ENCODE measurements at places on chromosomes 4 and X.

DNA sequence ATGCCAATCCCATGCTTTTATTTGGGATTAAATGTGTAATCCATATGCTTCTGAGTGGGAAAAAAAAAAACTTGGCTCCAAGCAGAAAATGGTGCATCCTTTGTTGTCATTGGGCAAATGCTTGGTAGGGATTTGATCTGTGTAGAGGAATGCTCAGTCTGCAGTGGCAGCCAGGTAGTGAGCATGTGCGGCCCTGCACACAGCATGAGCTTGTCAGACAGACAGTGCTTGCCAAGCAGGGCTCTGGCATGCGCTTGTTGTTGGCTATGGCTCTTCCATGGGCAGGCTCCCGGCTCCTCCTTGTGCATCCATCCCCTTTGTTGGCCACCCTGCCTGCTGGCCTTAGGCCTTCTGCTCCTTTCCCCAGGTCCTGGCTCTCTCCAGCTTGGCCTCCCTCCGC, 130.3 kb downstream of the GPR143 start:
- DNase-seq: no peak

GRCh38 chrX:116009861-116010710, 160.5 kb upstream of the AGTR2 start:
- no peak for DNase-seq

DNA sequence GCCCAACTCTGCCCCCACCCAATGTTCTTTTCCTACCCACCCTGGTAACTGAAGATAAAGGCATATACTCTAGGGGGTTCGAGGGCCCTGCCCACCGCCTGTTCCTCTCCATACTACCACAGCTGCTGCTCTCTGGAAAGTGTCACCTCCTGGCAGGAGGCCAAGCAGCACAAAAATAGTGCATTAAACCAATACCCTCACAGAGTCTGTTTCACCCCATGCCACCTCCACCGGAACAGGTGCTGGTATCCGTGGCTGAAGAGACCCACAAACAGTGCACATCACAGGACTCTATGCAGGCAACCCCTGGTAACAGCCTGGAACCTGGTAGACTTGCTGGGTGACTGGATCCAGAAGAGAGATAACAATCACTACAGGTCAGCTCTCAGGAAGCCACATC, 85.1 kb upstream of the CTSO start:
- no peak for DNase-seq

DNA sequence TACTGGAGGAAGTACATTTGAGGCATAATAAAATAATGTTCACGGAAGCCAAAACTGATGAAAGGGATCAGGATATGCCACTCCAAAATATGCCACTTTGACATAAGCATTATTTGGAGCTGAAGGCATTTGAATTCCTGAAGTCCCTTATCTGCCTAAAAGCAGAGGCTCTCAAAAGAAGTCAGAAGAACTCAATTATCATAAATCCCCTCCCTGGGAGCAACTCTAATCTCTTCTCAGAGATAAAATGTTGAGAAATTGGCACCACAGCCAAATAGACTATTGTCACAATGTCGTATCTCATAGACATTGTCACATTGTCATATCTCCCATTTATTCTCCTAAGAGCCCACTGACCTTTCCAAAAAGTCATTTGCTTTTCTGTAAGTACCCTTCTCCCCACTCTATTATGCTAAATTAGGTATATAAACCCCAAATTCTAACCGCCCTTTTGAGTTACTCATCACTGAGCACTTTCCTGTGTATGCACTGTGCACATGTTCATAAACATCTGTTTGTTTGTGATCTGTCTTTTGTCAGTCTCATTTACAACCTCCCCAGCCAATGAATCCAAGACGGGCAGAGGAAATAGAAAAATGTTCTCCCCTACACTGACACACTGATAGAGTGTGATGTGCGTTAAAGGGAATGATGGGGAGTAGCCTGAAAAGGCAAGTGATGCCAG, 78.5 kb upstream of the NAF1 start:
- no peak for DNase-seq

- no peak for DNase-seq
Measured at GRCh38 chrX:23333842-23334520, 668 bp upstream of the PTCHD1 start.

- no peak for DNase-seq
Measured at GRCh38 chrX:11702420-11702819, 36.7 kb upstream of the ARHGAP6 start.

GRCh38 chr4:94480362-94480951, 28.7 kb downstream of the PDLIM5 start:
- DNase-seq: no peak

GRCh38 chrX:41490446-41490845, 43.3 kb downstream of the NYX start:
- no peak for DNase-seq

DNA sequence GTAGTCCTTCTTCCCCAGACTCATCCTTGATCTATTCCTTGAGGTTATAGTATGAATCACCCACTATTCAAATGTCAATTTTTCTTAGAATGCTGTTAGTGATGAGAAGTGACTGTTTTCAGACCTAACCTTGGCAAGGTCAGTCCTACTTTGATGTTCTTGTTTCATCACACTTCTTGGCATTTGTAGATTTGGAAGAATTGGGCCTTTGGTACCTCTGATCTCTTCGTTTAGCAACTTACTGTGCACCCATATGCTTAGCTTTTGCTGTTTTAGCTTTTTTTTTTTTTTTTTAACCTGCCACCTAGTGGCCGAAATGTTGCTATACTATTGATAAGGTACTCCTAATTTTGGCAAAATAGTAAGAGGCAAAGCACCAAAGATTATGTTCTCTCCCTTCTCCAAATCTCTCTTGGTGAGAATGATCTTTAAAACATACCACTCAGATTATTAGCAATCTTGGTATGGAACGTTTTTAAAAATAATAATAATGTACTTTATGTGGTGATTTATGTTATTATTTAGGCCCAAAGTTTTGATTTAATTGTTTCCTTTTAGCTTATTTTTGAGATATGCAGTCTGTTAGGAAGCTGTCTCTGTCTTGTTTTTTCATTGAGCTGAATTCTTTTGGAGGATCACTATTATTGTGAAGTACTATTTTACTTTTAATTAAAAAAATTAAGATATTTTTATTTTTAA, 16.6 kb downstream of the DCK start:
- no peak for DNase-seq

GRCh38 chr4:40305328-40306170, 29.6 kb upstream of the CHRNA9 start:
- DNase-seq: no peak

GRCh38 chr4:186104890-186105646, 564 bp downstream of the FAM149A start:
- no peak for DNase-seq

GRCh38 chr4:80322716-80323115, 12.8 kb upstream of the CFAP299 start:
- no peak for DNase-seq

DNA sequence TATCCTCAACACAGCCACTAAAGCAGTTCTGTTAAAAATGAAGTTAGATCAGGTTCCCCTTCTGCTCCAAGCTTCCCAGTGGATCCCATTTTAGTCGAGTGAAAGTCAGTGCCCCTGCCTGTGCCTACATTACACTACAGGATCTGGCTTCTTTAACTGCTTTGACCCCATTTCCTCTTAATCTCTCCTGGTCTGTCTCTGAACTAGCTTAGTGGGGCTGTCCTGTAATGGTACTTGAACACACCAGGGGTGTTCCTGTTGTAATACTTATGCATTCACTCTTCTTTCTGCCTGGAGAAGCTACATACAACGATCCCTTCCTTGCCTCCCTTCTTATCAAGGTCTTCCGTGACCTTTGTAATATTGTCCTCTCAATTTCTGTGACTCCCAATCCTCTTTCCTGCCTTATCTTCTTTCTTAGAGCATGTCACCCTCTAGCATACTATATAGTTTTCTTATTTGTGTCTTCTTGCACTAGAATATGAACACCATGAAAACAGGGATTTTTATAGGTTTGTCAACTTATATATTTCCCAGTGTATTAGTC, 16.7 kb downstream of the ARSJ start:
- no peak for DNase-seq

- peak; percentile 32 for DNase-seq
Measured at GRCh38 chrX:39903343-39903742, 194.4 kb downstream of the BCOR start.

DNA sequence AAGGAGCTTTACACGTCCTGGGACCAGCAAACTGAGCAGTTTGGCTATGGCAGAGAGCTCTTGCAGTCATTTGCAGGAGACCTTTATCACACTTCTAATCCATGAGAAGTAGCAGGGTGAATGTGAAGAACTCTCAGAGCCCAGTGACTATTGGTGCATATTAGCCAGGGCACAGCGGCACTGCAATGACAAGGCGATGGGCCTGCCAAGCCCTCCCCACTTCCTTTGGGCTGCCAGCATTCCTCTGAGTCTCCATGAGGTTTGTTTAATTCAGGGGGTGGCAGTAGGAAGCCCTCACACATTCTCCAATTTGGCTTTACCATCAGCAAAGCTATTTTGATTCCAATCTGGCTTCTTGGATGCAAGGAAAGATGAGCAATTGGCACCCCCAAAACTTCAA, 79.2 kb upstream of the TSPAN7 start:
- no peak for DNase-seq

DNA sequence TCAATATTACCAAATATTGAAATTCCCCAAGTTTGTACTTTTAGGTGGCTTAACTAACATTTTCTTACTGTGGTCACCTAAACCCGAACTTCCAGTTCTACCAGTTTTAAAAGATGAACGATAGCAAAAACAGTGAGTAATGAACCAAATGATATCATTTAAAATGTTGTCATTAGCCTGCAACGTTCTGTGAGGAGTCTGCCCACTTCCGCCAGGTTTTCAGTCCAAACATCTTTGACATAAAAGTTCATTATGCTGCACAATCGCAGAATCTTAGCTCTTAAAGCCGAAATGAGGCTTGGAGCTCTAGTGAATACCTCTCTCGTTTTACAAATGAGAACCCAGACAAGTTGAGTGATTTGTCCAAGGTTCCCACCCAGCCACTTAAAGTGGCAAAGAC, 762 bp downstream of the PIGA start:
- DNase-seq: no peak

GRCh38 chrX:40470830-40471429, 109.8 kb upstream of the ATP6AP2 start:
- no peak for DNase-seq

- DNase-seq: no peak
Measured at GRCh38 chrX:115582616-115583495, 21.9 kb downstream of the PLS3 start.

DNA sequence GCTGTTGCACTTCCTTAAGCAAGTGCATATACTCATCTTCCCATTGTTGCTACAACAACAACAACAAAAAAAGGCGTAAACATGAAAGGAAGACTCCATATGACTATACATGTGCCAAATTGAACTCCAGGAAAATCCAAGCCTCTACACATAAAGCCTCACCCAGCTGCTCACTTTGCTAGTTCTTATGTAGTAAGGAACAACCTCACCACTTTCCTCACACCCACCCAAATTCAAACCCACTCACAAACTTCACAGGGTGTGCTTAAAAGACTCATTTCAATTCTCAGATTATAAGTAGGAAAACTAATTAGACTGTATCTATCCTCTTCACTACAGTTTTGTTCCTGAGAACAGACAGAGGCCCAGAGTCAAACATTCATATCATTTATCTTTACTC, 671.1 kb upstream of the INTU start:
- no peak for DNase-seq

- DNase-seq: no peak
Measured at GRCh38 chrX:15748841-15749240, 10.8 kb downstream of the CA5B start.

DNA sequence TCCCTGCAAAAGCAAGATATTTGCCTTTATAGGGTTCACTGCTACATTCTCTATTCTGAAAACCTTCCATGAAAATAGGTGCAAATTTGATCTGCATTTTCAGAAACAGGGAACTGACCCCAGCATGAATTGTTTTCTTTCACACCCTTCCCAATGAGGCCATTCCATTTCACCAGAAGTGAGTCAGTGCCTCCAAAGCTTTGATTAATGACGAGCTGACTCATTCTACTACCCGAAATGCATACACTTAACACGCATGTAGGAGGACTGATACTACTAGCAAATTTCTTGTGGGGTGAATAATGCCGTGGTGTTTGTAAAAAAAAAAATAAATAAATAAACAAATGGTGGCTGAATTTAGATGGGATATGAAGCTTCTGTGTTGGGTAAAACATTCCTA, 146.9 kb upstream of the FGF13 start:
- no peak for DNase-seq

GRCh38 chr4:73847526-73848182, 5.4 kb upstream of the PF4V1 start:
- DNase-seq: no peak

- peak; percentile 93 for DNase-seq
Measured at GRCh38 chr4:74109116-74109869, 10.3 kb upstream of the CXCL2 start.

- no peak for DNase-seq
Measured at GRCh38 chrX:72572248-72573157, at the start of gene HDAC8. HDAC8 (minus strand) TSS chrX:72572843; CDS start chrX:72572761, 82 bp downstream.

GRCh38 chr4:37665333-37666320, 20.5 kb downstream of the RELL1 start:
- no peak for DNase-seq

- DNase-seq: no peak
Measured at GRCh38 chr4:84894621-84895020, 71.9 kb downstream of the WDFY3 start.

DNA sequence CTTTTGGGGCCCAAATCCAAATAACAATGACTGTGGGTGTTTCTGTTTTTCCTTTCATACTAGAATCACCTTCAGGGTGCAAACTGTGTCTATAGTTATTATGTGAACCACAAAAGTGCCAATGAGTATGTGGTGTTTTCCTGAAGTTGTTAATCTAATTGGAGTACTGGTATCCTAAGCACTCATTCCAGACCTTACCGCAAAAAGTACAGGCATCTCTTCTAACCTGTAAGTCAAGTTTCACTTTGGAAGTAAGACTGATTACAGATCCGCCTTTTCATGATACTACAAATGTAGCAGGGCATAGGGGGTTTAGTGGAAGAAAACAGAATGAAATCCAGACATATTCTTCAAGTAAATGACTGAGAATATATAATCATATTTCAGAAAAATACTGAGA, 16.1 kb downstream of the COQ2 start:
- DNase-seq: no peak

GRCh38 chrX:137549073-137549472, 16.9 kb upstream of the ZIC3 start:
- no peak for DNase-seq

- DNase-seq: no peak
Measured at GRCh38 chrX:13717700-13718472, 16.5 kb downstream of the TRAPPC2 start.

DNA sequence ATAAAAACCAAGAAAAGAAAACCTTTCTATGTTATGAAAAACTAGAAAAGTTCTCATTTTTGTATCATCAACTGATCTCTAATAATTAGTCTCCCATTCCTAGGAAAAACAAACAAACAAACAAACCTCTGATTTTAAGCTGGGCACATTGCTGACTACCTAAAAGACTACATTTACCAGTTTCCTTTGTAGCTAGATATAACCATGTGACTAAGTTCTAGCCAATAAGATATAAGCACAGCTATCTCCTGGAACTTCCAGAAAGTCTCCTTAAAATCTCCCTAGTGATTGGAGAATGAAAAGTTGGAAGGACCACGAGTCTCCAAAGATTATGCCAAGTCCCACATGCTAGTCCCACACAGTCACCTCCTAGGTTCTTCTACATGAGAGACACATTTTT, 108.9 kb downstream of the NR3C2 start:
- no peak for DNase-seq
